Ascending aorta (tissue), 2 donors: ENCODE measurements at places on chromosomes 6 and 20. TPM values are rescaled to one million over a fixed set of nuclear protein-coding genes. Genes with fewer than 3 reads are reported as not detected.

Gene TGM3
- total RNA-seq = not detected

Gene OOEP
- not detected for total RNA-seq

DNA sequence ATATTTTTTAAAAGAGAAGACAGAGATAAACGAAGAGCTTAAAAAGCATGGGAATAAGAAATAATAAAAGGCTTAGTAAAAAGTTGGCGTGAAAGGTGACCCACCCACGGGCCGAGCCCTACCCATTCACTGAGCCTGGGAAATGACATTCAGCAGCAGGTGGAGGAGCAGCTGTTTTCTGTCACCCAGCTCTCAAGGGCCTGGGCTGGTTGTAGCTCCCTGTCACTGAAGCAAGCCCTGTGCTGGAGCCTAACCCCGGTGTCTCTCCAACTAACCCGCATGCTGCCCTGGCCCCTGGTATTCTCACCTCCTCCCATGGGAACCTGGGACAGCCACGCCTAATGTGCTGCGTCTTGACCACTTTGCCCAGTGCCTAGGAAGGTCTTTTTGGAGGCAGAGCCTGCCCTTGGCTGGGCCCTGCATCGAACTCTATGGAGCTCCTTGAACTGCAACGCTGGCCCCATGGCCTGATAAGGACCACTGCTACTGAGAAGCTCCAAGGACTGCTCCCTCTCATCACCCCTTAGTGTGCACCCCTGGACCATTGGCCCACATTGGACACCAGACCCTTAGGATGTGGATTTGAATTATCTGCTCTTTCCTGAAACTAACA is 68.8 kb upstream of the IYD start:
- no peaks in the 10 kb centered on the region for H3K27me3 ChIP-seq
- H3K4me3 ChIP-seq = no peak overlapping the region
- H3K27ac ChIP-seq = no peak overlapping the region
- no peak for DNase-seq
- no peaks in the 10 kb centered on the region for H3K36me3 ChIP-seq

DNA sequence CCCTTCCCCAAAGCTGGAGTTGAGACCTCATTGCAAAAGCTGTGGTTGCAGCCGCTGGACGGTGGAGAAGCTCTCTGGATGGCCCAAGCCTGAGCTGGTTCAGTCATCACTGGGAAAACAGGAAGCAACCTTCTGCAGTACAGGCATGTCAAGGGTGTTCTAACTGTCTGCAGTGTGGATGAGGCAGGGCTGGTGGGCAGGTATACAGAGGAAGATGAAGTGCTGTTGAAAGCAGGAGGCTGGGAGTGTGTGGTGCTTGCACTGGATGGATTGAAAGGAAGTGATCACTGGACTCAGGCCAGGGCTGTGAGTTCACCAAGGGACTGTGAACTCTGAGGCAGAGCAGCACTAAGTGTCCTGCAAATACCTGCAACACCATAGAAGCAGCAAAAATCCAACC is 89.0 kb upstream of the NOX3 start:
- no peaks in the 10 kb centered on the region for H3K36me3 ChIP-seq
- no peak overlapping the region for H3K27ac ChIP-seq
- H3K27me3 ChIP-seq = no peaks in the 10 kb centered on the region
- DNase-seq = no peak
- no peak overlapping the region for H3K4me3 ChIP-seq
- H3K4me1 ChIP-seq = no peaks in the 10 kb centered on the region

Gene INSM1
- total RNA-seq = not detected

- H3K36me3 ChIP-seq = no peaks in the 10 kb centered on the region
- no peak for DNase-seq
- peaks cover 34% of the 10 kb centered on the region for H3K4me1 ChIP-seq
Measured at GRCh38 chr20:49448917-49449316, 33.6 kb downstream of the KCNB1 start.

Gene HLA-DQA1
- 2.0 TPM for total RNA-seq

Gene TCP11
- 0.43 TPM for total RNA-seq

DNA sequence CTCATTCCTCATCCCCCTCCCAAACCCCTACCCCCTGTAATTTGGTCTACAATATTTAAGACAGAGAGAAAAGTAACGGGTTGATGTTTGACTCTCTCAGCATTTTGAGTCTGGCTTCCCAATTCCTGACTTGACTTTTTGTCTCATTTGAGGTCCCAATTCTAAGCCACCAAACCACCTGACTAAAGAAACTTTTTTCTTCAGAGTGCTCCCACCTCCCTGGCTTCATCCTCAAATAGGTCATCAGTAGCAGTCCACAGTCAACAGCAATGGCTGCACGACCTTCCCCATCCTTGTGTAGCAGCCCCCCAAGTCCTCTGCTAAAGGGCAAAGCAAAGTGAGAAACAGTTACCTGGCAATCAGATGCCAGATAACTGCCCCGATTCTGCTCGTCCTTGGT is 1.8 kb downstream of the PLEKHG1 start:
- H3K36me3 ChIP-seq = no peaks in the 10 kb centered on the region
- no peak overlapping the region for H3K4me3 ChIP-seq
- H3K27me3 ChIP-seq = no peaks in the 10 kb centered on the region
- H3K4me1 ChIP-seq = peaks cover 3% of the 10 kb centered on the region
- no peak overlapping the region for H3K27ac ChIP-seq
- no peak for DNase-seq

Gene SCGN
- total RNA-seq = not detected

DNA sequence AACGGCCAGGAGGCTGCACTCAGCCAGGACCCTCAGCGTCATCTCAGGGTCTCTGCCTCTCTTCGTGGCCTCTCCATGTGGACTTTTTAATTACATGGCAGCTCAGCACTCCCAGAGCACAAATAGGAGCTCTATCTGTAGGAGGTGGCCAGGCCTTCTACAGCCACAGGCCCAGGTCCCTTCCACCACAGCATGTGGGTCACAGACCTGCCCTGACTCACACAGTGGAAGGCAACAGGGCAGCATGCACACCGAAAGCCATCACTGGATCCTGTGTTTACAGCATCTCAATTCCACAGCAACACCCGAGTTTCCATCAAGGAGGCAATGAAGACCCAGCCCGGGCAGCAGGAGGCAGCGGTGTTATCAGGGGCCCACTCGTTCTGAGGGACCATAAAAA is 65.8 kb upstream of the CD93 start:
- H3K4me3 ChIP-seq = no peak overlapping the region
- peaks cover 25% of the 10 kb centered on the region for H3K4me1 ChIP-seq
- no peaks in the 10 kb centered on the region for H3K27me3 ChIP-seq
- H3K36me3 ChIP-seq = no peaks in the 10 kb centered on the region
- H3K27ac ChIP-seq = peak overlapping the region; percentile 93
- peak; percentile 70 for DNase-seq

DNA sequence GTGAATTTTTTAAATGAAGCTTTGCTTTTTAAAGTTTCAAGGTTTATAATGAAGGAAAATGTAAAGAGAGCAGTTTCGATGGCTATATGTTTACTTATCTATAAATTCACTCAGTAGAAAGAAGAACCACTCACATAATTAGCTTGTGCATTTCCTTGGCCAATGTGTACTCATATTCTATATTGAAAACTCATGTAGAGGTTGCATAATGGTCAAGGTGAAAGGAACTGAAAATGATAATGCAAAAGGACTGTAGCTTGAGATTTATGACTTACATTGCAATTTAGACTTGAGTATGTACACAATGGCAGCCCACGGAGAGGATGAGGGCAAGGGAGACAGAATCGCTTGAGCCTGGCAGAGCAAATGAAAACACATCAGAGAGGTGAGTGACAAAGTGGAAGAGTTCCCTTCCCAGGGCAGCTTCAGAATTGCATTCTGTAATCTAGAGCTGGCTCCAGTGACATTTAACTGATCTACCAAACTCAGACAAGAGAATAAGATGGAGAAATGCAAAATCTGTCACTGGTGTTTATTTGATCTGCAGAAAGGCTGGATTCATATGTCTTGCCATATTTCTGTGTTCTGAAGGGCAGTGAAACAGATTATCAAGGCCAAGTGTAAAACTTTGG is 191.8 kb downstream of the TMEM200A start:
- no peak overlapping the region for H3K4me3 ChIP-seq
- DNase-seq = no peak
- H3K27ac ChIP-seq = no peak overlapping the region
- no peaks in the 10 kb centered on the region for H3K27me3 ChIP-seq
- no peaks in the 10 kb centered on the region for H3K36me3 ChIP-seq

GRCh38 chr20:50043573-50044352 is 61.0 kb downstream of the SNAI1 start:
- H3K4me3 ChIP-seq = no peak overlapping the region
- H3K27ac ChIP-seq = no peak overlapping the region
- H3K27me3 ChIP-seq = no peaks in the 10 kb centered on the region
- DNase-seq = no peak
- H3K36me3 ChIP-seq = no peaks in the 10 kb centered on the region

DNA sequence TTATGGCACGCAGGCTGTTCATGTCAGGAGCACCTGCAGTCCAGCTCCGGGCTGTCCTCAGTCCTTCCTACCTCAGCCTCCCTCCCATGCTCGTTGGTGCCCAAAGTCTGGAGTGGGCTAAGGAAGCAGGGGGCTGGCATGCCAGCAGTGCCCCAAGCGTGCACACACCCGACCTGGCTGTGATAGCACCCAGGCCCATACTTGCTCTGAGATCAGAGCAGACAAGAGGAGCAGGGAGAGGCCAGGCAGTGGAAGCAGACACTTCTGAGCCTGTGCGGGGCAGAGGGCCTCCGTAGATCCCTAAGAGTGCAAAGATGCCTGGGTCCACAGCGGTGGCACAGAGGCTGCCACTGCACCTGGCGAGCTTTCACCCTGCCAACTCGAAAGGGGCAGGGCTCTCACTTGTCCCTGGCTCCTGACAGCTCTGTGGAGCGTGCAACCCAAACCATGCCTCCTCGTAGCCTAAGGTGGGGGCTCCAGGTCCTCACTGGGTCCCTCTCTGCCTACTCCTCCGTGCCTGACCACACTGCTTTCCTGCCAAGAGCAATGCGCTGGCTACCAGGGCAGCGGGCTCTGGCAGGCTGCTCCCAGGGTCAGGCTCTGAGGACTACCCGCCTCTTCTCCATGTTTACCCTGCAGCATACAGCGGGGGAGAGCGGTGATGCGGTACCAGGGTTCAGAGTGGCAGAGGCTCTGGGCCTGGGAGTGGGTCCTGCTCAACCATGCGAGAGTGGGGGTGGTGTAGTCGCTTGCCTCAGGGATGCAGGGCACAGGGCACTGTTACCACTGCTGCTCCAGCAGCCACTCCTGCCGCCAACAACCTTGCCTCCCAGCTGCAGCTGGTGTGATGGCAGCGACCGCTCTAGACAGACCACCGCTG is 59.5 kb downstream of the MANEA start:
- DNase-seq = no peak
- H3K27ac ChIP-seq = no peak overlapping the region
- no peaks in the 10 kb centered on the region for H3K4me1 ChIP-seq
- H3K27me3 ChIP-seq = no peaks in the 10 kb centered on the region
- no peak overlapping the region for H3K4me3 ChIP-seq

GRCh38 chr6:75244063-75244584 is 523 bp upstream of the COX7A2 start:
- peak overlapping the region; percentile 87 for H3K27ac ChIP-seq
- DNase-seq = no peak
- peaks cover 12% of the 10 kb centered on the region for H3K4me1 ChIP-seq
- H3K4me3 ChIP-seq = peak overlapping the region; percentile 81
- no peaks in the 10 kb centered on the region for H3K27me3 ChIP-seq
- peaks cover 10% of the 10 kb centered on the region for H3K36me3 ChIP-seq

- no peaks in the 10 kb centered on the region for H3K4me1 ChIP-seq
- no peaks in the 10 kb centered on the region for H3K36me3 ChIP-seq
- no peak for DNase-seq
- no peak overlapping the region for H3K27ac ChIP-seq
Measured at GRCh38 chr6:122660296-122660695, 50.1 kb downstream of the PKIB start.

GRCh38 chr6:2802521-2803060 is 37.4 kb downstream of the WRNIP1 start:
- no peaks in the 10 kb centered on the region for H3K36me3 ChIP-seq
- no peaks in the 10 kb centered on the region for H3K4me1 ChIP-seq
- DNase-seq = no peak
- H3K27ac ChIP-seq = no peak overlapping the region
- no peak overlapping the region for H3K4me3 ChIP-seq

Gene REM1
- 31.0 TPM for total RNA-seq

DNA sequence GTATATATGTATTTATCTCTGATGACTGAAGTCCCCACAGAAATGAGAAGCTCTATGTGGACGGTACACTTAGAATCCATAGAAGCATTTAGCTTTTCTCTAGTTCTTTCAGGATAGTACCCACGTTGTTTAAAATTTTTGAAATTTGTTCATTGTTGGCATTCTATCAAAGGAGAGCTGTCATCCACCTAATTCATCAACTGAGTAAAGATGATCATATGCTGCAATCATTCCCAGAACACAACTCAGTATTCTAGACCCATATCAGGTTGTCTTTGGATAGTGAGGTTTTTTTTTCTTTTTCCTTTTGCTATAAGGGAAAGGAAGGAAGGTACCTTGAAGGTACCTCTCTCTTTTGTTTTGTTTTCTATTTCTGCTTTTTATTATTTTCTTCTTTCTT is 9.3 kb downstream of the SERAC1 start:
- H3K4me1 ChIP-seq = peaks cover 15% of the 10 kb centered on the region
- H3K27ac ChIP-seq = no peak overlapping the region
- H3K27me3 ChIP-seq = no peaks in the 10 kb centered on the region
- peaks cover 7% of the 10 kb centered on the region for H3K36me3 ChIP-seq
- no peak overlapping the region for H3K4me3 ChIP-seq

GRCh38 chr20:34891166-34892062 is 15.0 kb downstream of the ACSS2 start:
- H3K4me1 ChIP-seq = peaks cover 34% of the 10 kb centered on the region
- no peaks in the 10 kb centered on the region for H3K27me3 ChIP-seq
- no peak overlapping the region for H3K4me3 ChIP-seq
- H3K27ac ChIP-seq = peak overlapping the region; percentile 53
- DNase-seq = no peak
- no peaks in the 10 kb centered on the region for H3K36me3 ChIP-seq

- no peaks in the 10 kb centered on the region for H3K36me3 ChIP-seq
- H3K27ac ChIP-seq = no peak overlapping the region
- H3K4me3 ChIP-seq = no peak overlapping the region
- no peak for DNase-seq
- H3K4me1 ChIP-seq = no peaks in the 10 kb centered on the region
Measured at GRCh38 chr6:47111685-47112084, 69.6 kb upstream of the ADGRF1 start.

- DNase-seq = no peak
- H3K4me3 ChIP-seq = no peak overlapping the region
- H3K4me1 ChIP-seq = no peaks in the 10 kb centered on the region
- no peak overlapping the region for H3K27ac ChIP-seq
- H3K36me3 ChIP-seq = no peaks in the 10 kb centered on the region
Measured at GRCh38 chr6:53369876-53370515, 21.2 kb upstream of the ELOVL5 start.

DNA sequence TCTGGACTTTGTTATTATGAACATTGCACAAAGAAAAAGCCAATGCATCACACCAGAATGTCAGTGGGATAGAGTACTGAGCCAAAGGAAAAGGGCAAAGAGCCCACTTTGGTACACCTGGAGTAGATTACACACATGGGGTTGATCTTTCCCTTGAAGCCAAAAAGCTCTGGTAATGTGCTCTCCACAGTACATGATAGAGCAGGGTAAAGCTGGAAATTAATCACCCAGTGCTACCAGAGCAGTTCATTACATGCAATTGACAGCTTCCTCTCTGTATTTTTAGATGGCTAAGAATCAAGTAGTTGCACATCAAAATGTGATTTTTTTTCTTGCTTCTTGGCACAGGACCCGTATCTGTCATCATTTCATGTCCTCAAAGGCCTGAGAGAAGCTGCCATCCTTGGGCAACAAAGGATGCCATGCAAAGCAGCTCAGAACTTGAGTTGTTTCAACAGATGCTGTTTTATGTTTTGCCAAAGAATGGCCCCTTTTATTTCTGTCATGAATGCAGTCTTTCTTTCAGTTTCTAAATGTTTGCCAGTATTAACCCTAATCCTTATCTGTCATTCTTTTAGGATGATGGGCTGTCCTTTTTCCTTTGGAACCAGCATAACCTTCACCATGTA is 88.1 kb downstream of the HDGFL1 start:
- no peak overlapping the region for H3K4me3 ChIP-seq
- DNase-seq = no peak
- no peaks in the 10 kb centered on the region for H3K27me3 ChIP-seq
- no peak overlapping the region for H3K27ac ChIP-seq
